Stimulated activated CD8-positive, alpha-beta memory T cell treated with anti-CD3 and anti-CD28 coated beads, Interleukin-2, amount 100 ng/mL, for 48 hours (primary cell): ENCODE measurements at places on chromosomes 7 and 10.
A peak's percentile ranks its signal among the peaks of the same experiment; 100 is the strongest.

- no peak for DNase-seq
These were observed 97.8 kb downstream of the GRM8 start for GRCh38 chr7:127154958-127155357.

DNA sequence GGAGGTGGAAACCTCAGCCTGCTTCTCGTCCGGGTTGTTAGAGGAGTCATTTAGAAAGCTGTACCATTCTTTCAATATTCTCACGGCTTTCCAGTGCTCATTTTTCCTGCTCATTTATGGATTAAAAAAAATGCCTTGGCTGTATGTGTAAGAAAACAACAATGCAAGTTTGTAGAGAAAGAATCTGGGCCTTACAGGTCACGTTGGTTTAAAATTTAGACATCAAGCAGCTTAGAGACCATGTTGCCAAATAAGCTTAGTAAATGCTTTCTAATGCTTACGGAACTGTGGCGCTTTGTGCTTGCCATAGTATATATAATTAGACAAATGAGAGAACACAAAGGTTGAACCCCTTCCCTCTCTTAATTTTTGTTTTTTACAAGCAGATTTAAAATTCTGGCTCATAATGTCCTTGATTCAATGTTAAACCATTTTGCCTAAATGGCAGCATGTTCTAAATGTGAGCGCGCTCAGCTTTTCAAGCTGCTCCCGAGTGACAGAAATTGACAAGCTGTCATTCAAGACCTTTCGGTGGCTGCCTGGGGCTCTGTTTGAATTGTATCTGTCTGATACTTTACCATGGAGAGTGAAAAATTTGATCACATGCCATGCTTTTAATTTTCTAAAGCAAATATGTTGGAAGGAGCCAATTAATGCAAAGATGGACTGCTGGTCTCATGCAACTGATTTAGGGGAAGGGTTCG, 1.1 kb downstream of the ARMS2 start:
- no peak for DNase-seq

DNA sequence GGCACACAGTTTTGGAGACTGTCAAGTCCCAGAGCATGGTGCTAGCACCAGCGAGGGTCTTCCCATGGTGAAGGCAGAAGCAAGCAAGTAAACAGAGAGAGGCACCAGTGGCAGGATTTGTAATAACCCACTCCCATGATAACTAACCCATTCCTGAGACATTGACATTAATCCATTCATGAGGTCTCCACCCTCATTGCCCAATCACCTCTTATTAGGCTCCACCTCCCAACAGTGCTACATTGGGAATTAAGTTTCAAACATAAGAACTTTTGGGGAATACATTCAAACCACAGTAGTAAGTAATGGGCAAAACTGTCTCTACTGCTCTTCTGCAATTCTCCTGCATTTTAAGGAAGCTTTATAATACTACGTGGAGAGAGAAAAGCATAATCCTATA, 193.6 kb downstream of the CACNA2D1 start:
- DNase-seq, result no peak

- DNase-seq, result no peak
These were observed 218.3 kb downstream of the SEMA3A start for GRCh38 chr7:83976302-83976701.

DNA sequence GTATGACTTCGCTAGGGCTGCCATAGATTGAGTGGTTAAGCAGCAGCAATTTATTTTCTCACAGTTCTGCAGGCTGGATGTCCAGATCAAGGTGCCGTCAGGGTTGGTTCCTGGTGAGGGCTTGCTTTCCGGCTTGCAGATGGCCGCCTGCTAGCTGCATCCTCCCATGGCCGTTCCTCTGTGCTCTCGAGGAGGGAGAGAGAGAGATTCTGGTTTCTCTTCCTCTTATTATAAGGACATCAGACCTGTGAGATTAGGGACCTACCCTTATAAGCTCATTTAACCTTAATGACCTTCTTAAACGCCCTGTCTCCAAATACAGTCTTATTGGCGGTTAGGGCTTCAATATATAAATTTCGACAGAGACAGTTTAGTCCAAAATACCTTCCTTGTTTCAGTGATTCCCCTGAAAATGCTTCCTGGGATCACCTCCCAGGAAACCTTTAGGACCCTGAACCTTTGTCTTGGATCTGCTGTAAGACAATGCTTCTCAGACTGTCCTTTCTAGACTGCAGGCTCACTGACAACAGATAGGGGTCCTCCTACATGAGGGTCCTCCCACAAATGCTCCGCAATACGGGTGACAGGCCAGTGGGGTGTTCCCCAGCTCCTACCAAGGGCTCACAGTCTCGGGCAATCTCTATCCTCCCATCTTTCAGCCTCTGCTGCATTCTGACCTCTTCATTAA, 82.5 kb upstream of the BAIAP2L1 start:
- DNase-seq, result no peak

DNA sequence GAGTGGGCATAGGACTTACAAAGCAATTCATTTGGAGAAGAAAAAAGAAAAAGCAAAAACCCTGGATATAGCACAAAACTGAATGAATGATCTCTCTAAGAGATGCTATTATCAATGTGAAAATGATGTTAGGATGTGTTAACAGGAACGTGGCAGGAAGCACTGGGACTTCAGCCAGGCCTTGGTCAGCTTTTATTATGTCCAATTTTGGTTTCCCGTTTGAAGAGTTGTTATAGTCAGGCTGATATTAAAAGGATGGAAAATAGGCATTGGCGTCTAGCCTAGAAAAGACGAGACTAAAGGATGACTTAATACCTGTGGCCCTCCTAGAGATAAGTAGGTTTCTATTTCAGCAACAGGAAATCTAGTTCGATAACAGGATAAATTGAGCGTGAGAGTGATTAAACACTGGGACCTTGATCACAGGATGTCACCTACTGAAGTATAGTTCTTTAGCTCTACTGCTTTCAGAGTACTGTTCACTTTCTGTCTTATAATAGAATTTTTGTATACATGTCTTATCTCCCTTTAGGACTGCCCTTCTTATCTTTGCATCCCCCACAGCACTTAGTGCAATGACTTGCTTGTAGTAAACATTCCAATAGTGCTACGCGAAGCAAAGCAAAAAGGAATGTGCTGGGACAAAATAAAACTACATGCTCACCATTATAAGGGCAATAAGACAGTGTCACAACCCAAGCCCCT, 99.8 kb upstream of the AGBL3 start:
- no peak for DNase-seq

GRCh38 chr10:8365935-8366911, 311.7 kb downstream of the GATA3 start:
- DNase-seq, result peak; percentile 36

DNA sequence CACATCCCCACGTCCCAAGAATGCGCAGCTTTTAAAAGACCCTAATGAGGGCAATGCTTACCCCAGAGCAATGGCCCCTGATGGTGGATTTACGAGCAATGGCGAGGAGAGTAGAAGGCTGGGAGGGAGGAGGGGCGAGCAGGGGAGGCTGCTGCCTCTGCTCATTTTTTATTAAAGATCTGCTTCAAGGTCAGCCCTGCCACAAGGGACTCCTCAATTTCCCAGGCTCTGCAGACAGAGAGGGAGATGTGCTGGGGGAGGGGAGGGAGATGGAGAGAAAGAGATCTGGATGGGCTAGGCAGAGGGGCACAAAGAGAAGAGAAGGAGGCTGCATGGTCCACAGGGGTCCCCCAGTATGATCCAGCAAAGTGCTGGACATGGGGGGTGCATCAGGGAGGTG, 7.8 kb upstream of the SRRM3 start:
- no peak for DNase-seq

DNA sequence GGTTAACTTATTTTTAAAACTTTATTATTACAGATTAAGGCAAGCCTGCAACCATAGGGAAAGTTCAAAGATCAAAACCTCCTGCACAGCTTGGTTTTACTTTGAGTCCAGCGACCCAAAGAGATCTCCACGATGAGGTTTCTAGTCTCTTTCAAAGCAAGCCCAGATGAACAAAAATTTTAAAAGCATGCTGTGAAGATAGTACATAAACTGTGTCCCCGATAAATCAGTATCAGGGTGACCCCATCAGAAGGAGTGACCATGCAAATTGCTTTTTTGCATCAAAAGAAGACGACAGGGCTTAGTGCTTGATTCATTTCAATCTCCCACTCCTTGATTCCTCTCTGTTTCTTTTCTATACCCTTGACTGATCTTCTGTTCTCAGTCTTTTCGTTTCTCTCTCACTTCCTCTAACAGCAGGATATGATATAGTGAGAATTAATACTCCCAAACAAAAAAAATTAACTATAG, 16.0 kb upstream of the DNTT start:
- DNase-seq, result no peak

DNA sequence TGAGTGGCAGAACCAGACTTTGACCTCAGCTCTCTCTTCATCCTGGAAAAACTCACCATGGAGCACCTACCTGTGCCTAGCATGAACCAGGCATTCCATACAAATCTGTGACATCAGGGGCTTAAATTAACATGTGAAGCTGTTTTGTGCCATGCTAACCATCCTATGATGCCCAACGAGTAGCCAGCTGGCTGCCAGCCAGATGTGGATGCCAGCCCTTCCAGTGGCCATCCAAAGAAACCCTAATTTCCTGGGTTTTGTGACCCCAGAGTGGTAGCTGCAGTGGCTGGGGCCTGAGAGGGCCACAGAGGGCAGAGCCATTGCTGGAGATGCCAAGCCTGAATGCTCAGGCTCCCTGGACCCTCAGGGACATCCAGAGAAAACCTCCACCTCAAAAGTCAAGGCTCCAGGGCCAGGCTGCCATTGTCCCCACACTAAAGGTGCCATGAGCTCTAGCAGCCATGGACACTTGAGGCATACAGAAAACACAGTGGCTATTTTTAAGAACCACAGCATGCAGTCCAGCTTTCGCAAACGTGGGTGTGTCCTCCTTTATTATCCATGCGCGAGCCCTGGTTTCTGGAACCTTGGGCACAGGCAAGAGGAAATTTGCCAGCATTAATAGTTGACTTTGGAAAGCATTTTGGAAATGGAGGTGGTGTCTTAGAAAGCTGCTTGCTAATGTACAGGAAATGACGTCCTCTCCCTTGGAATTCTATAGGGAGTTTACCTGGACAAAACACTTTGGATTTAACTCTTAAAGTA, 6.0 kb downstream of the CPXM2 start:
- DNase-seq, result no peak

GRCh38 chr10:20658158-20658557, 239.0 kb downstream of the NEBL start:
- no peak for DNase-seq

DNA sequence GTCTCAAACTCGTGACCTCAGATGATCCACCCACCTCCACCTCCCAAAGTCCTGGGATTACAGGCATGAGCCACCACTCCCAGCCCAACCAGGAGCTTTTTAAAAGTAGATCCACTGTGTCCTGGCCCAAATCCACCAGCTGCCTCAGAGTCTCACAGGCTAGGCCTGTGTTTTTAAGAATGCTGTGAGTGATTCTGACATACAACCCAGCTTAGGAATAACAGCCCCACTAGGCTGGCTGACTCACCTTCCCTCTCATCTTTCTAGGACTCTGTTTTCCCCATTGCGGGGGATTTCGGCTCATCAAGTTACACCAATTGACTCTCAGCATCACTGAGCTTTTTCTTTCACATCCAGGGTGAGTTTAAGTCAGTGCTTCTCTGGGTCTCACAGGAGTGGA, 207.6 kb downstream of the SKIDA1 start:
- DNase-seq, result no peak

- no peak for DNase-seq
These were observed 2.3 kb upstream of the PRKAR1B start for GRCh38 chr7:729140-730000.

GRCh38 chr7:83130623-83131545, 31.8 kb downstream of the PCLO start:
- DNase-seq, result no peak

GRCh38 chr7:101804088-101804963, 13.1 kb upstream of the CUX1 start:
- no peak for DNase-seq

DNA sequence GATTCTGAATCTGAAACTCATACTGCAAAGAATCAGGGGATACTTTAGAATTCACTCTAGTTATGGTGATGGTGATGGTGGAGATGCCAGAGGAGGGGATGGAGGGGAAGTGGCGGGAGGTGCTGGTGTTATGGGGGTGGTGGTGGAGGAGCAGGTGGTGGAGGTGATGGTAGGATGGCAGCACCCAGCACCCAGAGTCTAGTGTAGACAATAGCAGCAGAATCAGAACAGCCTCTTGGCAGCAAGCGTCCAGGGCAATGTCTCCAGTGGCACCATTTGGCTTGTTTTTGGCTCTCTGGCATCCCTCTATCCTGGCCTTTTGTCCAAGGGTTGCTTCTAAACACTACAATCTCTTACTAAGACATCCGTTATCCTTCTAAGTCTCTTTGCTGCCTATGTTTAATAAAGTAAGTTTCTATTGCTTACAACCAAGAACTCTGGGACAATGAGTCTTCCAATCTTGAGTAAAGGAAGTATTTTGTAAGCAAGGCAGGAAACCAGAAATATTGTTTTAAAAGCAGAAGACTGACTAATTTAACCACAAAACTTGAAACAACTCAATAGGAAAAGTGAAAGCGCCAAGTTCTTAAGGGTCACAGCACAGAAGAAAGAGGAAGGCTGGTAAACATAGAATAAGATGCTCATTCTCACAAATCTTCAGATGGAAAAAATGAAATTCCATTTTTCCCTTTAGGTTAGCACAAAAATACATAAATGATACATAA, 42.4 kb upstream of the GDF10 start:
- no peak for DNase-seq

GRCh38 chr10:35743851-35744250, 101.8 kb upstream of the FZD8 start:
- DNase-seq, result no peak
